NCI-H524 treated with DMSO at 0.1 percent for 48 hours (cell line): ENCODE measurements at places on chromosomes 16 and 17.

- no peak for DNase-seq
Measured at GRCh38 chr17:44111777-44112176, 11.7 kb downstream of the HDAC5 start.

- no peak for DNase-seq
Measured at GRCh38 chr17:31788956-31789355, 70.1 kb downstream of the COPRS start.

DNA sequence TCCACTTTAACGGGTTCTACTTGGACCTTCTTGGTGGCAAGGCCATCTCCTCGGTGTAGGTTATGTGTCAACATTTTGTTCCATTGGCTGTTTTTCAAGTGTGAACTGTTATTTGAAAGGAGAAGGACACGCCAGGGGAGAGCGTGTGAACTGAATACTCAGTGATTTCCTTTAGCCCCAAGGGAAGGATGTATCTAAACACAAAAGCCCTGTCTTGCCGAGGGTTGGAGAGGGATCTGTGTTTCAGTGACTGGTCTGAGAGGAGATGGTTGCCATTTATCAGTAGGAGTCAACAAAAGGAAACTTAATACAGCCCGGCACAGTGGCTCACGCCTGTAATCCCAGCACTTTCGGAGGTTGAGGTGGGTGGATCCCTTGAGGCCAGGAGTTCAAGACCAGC is 50.0 kb downstream of the USP10 start:
- no peak for DNase-seq

GRCh38 chr16:19688396-19689024 is 29.5 kb downstream of the KNOP1 start:
- no peak for DNase-seq

- no peak for DNase-seq
Measured at GRCh38 chr16:74107795-74108610, 188.6 kb upstream of the PSMD7 start.

- DNase-seq: no peak
Measured at GRCh38 chr16:70381604-70382342, 35.1 kb downstream of the DDX19A start.

- DNase-seq: no peak
Measured at GRCh38 chr16:30127993-30128392, 5.0 kb upstream of the MAPK3 start.

GRCh38 chr16:24491731-24492130 is 47.6 kb upstream of the RBBP6 start:
- no peak for DNase-seq

DNA sequence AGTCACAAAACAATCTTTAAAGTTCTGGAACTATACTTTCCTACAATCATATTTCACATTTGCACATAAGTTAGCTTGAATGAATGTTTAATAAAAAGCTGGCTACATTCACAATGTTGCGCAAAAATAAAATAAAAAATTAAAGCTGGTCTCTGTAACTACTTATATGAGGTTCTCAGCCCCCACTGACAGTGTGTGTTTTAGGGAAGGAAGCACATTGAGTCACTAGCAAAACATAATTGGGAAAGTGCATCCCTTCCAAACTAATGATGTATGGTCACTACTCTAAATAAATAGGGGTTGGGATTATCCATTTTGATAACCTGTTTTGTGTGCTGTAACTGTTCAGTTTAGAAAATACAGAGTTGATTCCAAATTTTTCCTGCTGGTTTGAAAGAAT is 251.9 kb downstream of the IRX3 start:
- DNase-seq: no peak

- DNase-seq: no peak
Measured at GRCh38 chr17:63317166-63317840, 128.8 kb downstream of the CYB561 start.

DNA sequence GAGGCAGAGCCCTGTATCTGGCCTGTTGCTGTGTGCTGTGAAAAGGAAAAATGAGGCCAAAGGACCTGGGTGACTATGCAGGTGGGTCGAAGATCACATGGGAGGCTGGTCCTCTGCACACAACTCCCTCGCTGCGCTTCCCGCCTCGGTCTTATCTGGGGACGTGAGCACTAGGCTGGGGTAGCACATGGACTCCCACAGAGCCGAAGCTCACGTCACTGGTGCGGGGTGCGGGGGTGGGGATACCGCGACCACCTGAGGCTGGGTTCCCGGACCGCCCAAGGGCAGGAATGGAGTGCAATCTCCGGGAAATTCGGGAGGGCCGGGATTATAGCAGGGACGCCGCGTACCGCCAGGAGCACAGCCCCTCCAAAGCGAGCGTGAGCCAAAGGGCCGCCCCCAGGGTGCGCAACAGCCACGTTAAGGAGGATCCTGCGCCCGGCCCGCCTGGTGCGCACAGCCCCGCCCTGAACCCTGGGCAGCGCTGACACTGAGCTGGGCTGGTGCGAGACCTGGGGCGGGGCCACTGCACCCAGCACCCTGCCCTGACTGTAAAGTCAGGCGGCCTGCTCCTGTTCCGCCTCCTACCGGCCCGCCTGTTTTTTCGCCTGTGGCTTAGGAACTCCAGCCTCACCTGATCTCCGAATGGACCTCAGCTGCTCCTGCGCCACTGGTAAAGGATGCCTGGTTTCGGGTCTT is 4.8 kb downstream of the MT1A start:
- DNase-seq: peak; percentile 38

DNA sequence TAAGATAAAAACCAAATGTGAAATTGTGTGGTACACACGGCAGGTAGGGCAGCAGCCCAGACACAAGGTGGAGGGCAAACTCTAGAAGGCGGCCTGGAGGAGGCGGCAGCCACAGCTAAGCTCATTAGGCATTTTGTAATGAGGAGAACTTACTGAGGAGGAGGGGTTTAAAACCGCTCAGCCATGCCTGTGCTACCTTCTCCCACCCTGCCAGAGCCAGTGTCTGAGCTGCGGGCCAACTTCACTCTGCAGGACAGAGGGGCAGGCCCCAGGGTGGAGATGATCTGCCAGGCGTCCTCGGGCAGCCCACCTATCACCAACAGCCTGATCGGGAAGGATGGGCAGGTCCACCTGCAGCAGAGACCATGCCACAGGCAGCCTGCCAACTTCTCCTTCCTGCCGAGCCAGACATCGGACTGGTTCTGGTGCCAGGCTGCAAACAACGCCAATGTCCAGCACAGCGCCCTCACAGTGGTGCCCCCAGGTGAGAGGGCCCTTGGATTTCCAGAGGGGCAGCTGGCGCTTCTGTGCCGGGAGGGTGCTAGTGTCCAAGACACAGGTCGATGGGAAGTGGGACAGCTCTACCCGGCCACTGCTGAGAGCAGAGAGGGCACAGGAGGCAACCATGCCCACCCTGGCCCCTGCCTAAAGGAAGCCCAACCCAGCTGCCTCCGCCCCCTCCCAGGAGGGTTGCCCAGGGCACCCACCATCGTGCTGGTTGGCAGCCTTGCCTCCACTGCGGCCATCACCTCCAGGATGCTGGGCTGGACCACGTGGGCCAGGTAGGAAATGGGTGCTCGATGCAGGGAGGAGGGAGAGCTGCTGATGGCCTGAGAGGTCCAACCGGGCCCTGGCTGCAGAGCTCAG is 4.3 kb upstream of the SYNGR2 start:
- no peak for DNase-seq

DNA sequence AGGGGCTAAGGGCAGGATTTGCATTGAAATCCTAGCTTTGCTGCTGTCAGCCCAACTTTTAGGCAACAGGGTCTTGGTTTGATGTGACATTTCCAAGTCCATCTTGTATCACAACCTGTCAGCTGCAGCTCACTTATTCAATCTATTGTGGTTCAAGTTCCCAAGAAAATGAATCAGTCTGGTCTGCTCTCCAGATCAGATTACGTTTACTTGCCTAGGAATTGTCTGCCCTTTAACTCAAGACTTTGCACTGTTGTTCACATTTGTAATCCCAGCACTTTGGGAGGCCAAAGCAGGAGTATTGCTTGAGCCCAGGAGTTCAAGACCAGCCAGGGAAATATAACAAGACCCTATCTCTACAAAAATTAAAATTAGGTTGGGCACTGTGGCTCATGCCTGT is 10.0 kb downstream of the STX4 start:
- no peak for DNase-seq

DNA sequence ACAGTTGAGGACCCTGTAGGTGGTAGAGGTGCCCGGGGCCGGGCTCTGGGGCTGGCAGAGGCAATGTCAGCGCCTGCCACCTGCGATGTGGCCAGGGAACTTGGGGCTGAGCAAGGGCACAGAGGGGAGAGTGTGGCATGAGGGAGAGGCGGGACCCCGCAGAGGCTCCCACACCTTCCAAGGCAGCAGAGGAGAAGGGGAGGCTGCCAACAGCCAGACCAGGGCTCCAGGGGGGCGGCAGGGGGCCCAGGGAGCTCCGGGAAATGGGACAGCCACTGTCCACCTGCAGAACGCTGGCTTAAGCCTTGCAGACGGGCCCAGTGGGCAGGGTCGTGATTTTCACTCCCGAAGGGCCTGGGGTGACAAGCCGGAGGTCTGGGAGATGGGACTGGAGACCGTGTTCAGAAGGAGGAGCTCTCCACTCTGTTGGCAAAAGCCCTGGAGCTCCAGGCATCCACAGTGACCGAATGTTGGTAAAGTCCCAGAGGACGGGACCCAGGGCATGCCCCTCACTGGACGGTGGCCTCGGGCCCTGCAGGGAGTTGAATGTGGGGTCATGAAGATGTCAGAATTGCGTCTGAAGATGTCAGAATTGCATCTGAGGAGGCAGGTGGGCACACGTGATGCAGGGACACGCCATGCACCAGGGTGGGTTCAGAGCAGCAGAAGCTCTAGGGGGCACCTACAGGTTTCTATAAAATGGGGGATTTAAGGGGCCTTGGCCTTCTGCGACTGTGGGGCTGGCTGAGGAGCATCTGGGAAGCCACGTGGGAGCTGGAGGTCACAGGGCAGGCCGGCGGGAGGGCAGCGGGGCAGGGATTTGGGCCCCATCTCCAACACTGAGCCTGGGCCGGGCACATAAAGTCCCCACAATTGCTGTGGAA is 18.6 kb downstream of the CD7 start:
- no peak for DNase-seq

- no peak for DNase-seq
Measured at GRCh38 chr16:82037666-82038065, 2.6 kb downstream of the HSD17B2 start.

DNA sequence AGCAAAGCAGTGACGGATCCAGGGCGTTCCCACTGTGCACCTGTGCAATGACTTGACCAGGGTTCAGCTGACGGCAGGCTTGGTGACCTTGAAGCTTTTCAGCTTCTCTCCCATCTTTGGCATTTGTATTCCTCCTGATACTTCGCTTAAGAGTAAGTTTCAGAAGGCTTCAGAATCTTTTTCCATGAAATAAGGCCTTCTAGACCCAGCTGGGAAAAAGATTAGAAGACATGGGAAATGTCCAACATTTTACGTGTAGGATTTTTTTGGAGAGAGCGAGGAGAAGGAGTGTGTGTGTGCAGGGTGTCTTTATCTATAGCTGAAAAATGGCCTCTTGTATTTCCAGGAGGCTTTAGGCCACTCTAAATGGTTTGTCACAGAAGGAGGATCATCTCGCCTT is 104.1 kb downstream of the BANP start:
- DNase-seq: no peak

DNA sequence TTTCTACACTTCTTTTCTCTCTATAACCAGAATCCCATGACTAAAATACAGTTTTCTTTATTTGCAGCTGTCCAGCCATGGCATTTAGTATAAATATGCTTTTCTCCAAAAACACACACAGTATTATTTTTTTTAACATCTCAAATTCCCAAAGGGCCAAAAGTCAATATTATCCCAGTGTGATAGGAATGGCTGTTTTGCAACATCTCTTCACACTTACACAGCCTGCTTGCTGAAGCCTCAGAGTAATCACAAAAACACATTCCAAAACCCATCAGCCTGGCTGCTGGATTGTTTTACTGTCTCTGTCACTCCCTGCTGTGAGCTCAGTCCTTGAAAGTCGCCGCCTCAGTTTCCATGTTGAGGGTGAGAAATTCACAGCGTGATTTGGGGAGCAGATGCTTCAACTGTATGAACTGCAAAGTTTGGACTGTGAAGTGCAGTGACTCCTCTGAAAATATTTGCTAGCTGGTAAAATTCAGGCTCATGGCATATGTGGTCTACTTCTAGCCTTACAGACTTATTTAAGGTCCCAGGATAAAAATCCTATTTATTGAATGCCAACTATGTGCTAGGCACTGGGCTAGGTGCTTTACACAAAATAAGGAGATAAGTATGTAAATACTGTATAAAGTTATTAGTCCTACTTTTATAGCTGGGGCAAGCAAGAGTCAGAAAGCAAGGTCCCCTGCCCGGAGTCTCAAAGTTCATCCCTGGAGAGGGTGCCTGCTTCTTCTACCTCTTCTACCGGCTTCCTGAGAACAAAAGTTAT is 116.5 kb downstream of the SOCS1 start:
- DNase-seq: no peak

DNA sequence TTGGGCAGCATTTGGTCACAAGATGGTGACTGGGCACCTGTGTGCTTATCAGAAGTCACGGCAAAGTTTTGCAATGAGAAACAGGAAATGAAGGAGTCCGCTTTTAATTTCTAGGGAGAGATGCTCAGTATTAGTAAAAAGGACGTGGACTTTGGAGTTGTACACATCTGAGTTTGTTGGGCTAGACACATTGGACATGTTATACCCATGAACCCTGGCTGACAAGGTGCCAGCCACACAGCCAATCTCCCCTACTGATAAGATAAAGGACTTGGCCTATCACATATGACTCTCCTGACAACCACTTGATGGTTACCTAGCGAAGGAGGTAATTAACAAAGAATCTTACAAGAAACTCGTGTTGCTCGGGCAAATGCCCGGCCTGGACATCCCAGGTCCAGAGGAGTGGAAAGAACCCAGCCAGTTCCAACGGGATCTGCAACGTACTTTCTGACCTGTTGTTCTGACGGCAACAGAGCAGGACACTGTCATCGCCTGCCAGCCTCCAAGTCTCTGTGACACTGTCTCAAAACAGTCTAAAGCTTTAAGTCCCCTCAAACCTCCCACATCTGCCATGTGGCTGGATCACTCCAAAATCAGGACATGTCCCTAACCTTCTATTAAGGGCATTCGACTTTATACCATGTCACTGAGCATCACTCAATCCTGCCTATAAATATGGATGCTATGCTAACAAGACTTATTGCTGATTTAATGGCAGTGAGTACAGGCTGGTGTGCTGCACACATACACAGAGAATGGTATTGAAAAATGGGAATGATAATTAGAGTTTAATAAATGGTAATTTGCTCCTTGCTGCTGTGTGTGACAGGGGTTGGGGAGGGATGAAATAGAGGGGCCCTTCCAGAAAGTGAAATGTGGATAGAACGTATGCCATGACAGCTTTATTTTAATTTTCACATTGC is 47.6 kb upstream of the LYRM9 start:
- no peak for DNase-seq

GRCh38 chr16:51141541-51141940 is 9.5 kb downstream of the SALL1 start:
- no peak for DNase-seq

DNA sequence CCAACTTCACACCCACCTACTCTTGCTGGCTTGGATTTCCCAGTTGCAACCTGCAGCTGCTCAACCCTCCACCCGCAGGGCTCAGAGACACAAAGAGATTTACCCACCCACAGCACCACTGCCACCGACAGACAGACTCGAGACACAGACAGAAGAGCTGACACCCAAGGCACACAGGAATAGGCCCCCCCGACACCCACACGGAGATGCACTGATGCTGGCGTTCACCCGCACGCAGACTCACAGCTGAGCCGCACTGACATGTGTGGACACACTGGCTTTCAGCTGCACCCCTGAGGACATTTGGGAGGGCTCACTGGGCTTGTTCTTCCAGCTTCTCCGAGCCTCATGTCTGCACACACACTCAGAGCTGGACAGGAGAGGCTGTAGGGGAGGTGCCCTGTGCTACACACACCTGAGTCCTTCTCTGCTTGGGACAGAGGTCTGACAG is 8.2 kb downstream of the STX1B start:
- DNase-seq: no peak
